GM12892 (cell line): ENCODE measurements at places on chromosomes 7 and 10.

GRCh38 chr10:71089162-71089561 lies 123.2 kb upstream of the UNC5B start:
- no peak for DNase-seq

- peak; percentile 19 for DNase-seq
These were observed at the start of gene GRM8 for GRCh38 chr7:127252778-127253280. TSS of gene GRM8 (minus strand) at chr7:127252941.

GRCh38 chr10:24444337-24444736 lies 235.4 kb downstream of the KIAA1217 start:
- DNase-seq, result no peak

DNA sequence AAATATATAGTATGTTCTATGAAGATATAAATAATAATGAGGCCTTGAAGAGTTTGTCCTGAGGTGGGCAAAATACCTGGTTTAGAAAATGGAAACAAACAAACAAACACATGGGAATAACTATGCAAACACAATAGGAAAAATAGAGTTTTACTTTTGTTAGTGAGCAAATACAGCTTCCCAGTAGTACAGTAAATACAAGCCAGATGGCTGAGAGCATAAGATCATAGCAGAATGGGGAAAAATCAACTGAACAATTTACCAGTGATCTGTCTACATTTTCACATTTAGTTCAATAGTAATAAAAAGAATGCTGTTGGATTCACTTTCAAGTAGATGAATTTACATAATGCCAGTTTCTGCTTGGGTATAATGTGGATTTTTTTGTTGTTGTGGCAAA lies 45.1 kb downstream of the ADD3 start:
- no peak for DNase-seq

- no peak for DNase-seq
These were observed 36.7 kb downstream of the WBP1L start for GRCh38 chr10:102780527-102780808.

- DNase-seq, result no peak
These were observed 36.9 kb upstream of the AQP1 start for GRCh38 chr7:30874656-30875302.

GRCh38 chr10:11724938-11725776 lies 17.0 kb upstream of the ECHDC3 start:
- peak; percentile 50 for DNase-seq

GRCh38 chr7:29311314-29311713 lies 116.7 kb downstream of the CHN2 start:
- no peak for DNase-seq

DNA sequence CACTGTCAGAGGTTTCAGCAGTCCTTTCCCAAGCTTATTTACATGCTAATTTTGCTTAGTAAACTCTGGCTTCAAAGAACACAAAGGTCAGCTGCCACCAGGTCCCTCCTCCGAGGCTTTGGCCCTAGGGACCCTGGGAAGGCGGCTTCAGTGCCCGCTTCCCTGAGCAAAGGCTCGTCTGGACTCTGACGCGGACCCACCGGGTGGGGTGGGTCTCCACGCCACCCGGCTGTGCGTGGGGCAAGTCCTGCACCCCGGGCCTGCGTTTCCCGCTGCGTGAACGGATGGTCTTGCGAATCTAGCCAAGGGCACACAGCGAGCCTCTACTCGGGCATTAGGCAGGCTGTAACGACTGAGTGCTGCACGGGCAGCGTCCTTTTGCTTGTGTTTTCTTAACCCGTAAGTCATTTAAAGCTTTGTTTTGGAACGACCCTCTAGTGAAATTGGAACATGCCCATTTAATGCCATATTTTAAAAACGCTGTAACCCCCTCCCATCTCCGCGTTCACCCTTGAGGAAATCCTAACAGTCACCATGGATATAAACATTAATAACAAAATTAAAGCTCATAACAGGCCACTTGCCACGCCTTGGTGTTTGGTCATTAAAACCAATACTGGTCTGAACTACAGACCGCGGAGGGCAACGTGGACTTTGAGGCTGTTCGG lies 828 bp downstream of the BNIP3 start:
- no peak for DNase-seq

DNA sequence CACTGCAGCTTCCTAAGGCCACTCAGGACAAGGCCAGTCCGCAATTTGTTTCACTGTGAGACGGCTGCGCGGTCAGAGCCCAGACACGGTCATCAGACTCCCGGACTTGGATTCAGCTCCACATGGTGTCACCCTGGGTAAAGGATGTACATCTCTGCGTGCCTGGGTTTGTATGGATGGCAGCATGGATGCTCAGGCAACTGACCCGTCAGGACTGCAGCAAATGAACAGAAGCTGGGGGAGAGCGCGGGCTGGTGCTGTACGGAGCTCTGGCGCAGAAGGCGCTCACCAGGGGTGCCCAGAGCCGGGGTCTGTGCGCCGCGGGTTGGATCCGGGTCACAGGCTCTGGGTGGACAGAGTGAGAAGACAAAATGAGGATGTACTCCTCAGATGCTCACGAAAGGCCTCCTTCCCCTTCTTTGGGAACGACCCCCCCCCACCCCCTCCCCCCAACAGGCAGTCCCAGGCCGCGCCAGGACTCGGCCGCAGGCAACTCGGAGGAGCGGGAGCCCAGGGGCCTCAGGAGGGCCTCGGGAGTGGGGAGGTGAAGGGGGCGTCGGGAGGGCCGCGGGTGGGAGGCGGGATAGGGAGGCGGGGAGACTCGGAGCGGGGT lies 92.4 kb downstream of the CXCL12 start:
- no peak for DNase-seq

- DNase-seq, result no peak
These were observed 57.8 kb downstream of the EVX1 start for GRCh38 chr7:27300421-27300820.

GRCh38 chr7:22452142-22452959 lies 47.6 kb downstream of the STEAP1B start:
- DNase-seq, result no peak

GRCh38 chr10:105803206-105803605 lies 1162.1 kb downstream of the SORCS3 start:
- DNase-seq, result no peak

DNA sequence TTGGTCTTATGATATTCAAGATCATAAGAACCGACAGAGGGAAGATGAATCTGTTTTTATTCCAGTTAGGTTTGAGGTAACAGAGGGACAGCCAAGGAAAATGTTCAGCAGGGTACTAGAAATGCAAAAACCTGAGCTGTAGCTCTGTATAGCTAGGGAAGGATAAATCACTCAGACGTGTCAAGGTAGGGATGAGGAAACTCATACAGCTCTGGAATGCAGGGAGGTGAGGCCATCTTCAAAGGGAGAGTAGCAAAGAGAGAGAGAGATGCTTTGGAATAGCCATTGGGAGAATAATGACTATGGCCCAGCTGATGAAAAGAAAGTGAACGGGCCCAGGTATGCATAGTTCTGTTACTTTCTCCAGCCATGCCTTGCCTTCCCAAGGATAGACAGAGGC lies 77.8 kb downstream of the PAX2 start:
- DNase-seq, result no peak

- no peak for DNase-seq
These were observed 162.3 kb upstream of the NPS start for GRCh38 chr10:127386606-127387327.

GRCh38 chr7:138584283-138584682 lies 116.9 kb downstream of the SVOPL start:
- no peak for DNase-seq

- no peak for DNase-seq
These were observed 183.9 kb downstream of the LRRN3 start for GRCh38 chr7:111274857-111275256.

GRCh38 chr10:109773288-109774120 lies 149.8 kb downstream of the XPNPEP1 start:
- no peak for DNase-seq

DNA sequence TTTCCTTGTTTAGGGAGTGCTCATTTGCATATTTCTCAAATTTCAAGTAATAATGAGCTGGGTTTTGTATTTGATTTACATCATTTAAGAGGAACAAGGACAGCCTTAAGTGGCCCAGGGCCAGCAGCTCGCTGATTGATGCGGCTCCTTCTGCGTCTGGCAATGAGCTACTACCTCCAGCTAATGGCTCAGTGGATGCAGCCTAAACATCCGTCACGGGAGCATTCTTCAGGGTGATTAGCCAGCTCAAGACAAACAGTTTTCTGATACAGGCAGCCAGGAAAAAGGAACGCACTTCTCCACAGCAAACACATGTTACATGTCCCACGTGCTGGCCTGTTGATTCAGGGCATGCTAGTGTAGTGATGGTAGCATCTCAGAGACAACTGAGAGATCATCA lies 169.3 kb upstream of the TCERG1L start:
- no peak for DNase-seq

GRCh38 chr7:92255308-92255707 lies 9.5 kb downstream of the ANKIB1 start:
- DNase-seq, result no peak

DNA sequence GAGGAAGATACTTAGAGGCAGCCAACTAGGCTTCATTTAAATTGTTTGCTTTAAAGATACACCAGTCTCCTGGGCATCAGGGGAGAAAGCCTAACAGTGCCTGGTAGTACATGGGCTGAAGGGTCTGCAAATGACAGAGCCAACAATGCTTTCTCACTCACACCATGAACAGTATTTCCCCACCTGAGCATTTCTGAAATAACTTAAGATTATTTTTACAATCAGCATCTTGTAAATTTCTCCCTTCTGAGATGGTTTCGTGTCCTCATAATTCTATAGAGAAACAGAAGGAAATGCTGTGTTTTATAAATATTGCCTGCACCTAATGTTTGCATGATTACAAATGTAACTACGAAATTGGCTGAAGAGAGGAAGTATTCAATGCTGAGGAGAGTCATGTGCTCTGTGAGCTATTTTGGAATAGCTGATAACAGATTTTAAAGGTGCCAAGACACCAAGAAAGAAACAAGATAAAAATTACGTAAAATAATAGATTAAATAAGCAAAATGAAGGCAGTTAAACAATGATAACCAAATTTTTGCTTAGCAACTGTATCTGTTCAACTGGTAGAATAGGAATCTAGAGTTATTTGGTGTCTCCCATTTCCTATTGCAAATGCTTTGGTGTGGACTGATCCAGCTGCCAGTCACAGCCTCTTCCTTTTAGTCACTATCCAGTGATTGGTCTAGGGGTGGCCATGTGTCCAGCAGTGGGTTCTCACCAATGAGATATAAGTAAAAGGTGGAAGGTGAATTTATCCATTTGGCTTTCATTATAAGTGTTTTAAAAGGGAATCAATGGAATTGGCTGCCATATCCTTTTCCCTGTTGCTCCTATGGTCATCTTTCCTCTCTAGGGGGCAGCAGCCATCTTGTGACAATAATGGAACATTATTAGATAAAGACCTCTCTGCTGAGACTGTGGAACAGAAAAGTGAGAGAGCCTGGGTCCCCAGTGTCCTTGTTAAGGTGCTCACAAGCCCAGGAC lies 167.9 kb upstream of the SLC26A5 start:
- no peak for DNase-seq

- DNase-seq, result no peak
These were observed 9.2 kb downstream of the DNA2 start for GRCh38 chr10:68462536-68462935.
